ENCODE measurements at places on chromosomes 7 and 10.

DNA sequence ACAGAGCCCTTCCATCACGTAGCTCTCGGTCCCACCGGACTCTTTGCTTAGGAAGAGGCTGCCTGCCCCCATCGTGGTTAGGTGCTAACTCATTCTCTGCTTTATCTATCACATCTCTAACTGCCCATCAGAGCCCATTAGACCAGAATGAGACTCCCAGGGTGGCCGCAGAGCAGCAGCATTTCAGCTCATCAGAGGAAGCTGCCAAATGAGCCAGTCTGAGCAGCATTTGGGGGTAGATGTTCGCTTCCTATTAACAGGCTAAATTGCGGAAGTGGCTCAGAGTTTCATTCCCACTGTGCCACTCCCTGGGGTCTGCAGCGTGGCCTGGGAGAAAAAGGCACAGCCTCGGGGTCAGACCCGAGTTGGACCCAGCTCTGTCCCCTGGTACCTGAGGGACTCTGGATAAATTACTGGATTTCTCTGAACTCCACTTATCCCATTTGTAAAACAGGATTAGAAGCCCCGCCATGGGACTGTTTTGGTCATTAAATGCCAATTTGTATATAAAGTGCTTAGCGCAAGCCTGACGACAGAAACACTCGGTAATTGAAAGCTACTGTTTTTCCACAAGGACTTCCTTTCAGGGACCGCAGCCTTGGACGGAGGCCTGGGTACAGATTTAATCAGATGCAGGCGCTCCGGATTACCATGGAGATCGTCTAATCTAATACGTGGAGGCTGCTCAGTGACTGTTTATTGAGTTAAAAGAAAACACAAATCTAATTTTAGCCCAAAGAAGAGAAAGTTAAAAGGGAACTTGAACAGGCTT lies 73.8 kb upstream of the PRLHR start:
- DNase-seq: peak; percentile 83

DNA sequence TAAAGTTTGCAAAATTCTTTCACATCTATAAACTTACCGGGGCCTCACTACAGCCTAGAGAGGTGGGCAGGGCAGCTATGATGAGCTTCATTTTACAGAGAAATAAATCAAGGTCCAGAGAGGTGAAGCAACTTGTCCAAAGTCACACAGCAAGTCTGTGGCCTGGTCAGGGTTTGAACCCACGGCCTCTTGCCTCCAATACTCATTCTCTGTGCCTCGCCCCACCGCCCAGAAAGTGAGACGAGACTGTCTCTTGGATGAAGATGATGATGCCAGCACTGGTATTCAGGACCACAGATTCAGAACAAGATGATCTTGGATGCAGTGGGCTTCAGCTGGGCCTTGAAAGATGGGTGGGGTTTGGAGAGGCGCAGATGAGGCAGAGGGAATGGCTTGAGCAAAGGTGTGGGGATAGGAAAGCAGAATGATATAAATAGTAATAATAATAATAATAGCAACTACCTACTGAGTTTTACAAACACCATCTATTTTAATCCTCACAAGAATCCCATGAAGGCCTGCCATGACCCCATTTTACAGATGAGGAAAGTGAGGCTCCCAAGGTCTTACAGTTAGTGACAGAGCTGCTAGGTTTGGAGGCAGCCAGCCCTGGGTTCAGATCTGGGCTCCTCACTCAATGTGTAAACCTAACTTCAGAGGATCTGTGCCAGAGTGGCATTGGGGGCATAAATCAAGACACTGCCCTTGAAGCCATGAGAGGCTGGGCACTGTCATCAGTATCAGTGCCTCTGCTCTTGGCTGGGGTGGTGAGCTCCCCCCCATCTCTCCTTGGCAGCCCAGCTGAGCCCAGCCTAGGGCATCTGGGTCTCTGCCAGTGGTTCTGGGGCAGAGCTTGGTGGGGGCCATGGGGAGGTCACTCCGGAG lies 70.0 kb downstream of the NEURL1 start:
- DNase-seq: no peak

- no peak for DNase-seq
These were observed 26.2 kb upstream of the ECHDC3 start for GRCh38 chr10:11715815-11716494.

- no peak for DNase-seq
These were observed 45.0 kb upstream of the CACUL1 start for GRCh38 chr10:118799777-118800176.

DNA sequence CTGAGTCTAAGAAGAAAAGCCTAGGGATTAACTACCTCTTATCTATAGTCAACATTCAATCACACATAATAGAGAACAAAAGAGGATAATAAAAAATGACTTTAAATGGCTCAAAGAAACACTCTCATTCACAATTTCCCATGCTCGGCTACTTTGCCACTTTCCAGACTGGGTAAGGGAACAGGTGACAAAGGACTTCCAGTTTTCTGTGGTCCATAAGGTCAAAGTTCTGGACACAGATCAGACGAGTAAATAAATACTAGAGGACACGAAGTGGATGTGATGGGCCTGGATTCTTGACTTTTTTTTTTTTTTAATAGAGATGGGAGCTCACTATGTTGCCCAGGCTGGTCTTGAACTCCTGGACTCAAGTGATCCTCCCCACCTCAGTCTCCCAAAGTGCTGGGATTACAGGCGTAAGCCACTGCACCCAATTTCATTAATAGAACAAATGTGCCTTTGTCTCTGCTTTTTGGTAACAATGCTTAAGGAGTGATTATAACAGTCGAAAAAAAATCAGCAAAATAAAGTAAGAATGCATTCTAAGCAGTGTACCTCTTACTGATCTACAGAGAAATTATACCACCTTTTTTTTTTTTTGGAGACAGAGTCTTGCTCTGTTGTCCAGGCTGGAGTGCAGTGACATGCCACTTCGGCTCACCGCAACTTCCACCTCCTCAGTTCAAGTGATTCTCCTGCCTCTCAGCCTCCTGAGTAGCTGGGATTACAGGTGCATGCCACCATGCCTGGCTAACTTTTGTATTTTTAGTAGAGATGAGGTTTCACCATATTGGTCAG lies 70.6 kb downstream of the WAPL start:
- no peak for DNase-seq

- no peak for DNase-seq
These were observed at the start of gene ZNF117 for GRCh38 chr7:64990936-64991335. ZNF117 (minus strand) TSS chr7:64991036.

DNA sequence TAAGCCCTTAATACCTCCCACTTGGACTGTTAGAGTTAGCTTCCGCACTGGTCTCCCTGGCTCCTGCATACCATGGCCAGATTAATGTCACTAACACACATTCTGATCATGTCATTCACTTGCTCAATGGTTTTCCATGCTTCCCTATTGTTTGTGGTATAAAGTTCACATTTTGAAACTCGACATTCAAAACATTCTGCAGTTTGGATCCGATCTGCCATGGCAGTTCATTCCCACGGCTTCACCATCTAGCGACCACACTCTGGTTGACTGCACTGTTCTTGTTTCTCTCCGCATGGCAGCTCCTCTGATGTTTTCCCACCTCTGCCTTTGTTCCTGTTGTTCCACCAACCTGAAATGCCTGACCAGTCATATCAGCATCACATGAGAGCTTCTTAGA lies 87.4 kb upstream of the WAC start:
- DNase-seq: no peak

- peak; percentile 26 for DNase-seq
These were observed 93.1 kb downstream of the ADARB2 start for GRCh38 chr10:1644191-1644711.

DNA sequence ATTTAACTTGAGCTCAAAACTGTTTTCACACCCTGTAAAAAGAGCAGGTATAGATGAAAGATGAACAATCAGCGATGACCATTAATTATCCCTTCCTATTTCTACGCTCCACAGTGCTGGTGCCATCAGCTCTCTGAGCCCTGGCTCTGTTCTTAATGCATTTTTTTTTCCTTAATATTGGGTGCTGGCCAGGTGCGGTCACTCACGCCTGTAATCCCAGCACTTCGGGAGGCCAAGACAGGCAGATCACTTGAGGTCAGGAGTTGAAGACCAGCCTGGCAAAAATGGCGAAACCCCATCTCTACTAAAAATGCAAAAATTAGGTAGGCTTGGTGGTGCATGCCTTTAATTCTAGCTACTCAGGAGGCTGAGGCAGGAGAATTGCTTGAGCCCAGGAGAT lies 4.2 kb downstream of the STEAP4 start:
- no peak for DNase-seq

DNA sequence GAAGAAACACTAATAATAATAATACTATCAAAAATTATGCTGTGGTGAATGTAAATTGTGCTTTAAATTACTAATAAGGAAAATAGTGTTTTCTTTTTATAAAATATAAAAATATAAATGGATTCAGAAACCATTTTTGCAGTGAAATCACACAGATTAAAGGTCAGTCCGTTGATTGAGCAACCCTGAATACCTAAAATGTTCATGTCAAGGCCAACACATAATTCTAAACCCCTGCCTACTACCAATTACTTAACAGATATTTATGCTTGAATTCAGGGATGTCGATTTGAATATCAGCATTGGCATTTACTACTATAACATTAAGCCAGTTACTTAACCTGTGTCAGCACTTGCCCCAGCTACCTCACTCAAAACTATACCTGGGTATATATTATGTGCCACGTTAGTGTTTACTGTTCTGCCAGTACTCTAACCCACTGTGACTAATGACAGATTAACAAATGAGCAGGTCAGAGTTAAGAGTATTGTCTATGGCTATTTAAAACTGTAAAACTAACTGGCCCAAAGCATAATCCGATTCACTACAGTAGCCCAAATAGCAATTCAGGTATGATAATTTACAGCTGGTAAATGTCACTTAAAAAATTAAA lies 165.0 kb downstream of the KMT2E start:
- no peak for DNase-seq

GRCh38 chr10:47261556-47261955 lies 38.4 kb upstream of the GDF10 start:
- DNase-seq: no peak

- no peak for DNase-seq
These were observed 12.0 kb upstream of the GLCCI1 start for GRCh38 chr7:7956531-7957128.

DNA sequence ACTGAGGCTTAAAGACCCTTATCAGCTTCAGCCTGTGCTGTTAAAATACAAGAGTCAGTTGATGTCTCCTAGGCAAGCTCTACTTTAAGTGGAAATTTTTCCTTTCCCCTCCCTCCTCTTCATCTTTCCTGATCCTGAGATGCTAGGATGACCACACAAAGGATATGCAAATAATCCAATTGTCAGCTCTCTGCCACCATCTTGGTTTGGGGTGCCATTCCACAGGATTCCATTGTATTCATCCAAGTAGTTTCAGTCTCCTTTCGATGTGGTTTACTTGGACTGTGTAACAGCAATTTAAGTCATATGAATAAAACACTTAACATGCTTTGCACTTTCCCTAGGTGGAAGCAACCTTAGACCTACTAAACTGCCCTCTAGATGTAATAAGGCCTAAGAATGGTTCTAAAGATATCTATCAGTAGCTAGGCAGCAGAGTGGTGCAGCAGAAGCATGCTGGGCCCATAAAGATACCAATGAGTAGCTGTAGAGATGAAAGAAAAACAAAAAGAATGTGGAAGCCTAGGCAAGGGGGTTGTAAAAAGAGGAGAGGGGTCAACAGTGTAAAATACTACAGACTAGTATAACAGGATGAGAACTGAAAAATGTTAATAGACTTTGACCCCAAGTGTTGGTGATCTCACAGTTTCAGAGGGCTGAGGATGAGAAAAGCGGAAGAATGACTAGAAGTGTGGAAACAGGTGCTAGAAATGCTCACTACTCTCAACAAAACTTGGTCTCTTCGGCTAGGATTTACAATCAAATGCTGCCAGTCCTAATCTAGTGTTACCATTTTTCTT lies 2.4 kb upstream of the CFAP69 start:
- DNase-seq: no peak

- no peak for DNase-seq
These were observed 39.2 kb upstream of the CARD11 start for GRCh38 chr7:3082831-3083230.

- no peak for DNase-seq
These were observed 38.7 kb downstream of the RASGEF1A start for GRCh38 chr10:43227911-43228782.

DNA sequence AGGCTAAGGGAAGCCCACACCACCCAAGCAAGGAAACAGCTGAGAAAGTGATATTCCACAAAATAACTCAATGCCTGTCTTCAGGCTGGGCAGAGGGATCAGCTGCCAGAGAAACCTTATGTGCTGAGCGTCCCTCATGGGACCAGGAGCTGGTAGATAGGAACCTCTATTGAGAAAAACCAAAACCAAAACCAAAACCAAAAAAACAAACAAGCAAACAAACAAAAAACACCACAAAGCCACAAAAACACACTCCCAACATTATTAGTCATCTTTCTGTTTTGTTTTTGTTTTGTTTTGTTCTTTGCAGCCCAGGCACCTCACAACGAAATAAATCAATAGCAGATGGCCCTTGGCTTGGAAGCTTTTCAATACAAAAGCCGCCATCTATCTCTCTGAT lies 760.8 kb upstream of the CELF2 start:
- DNase-seq: no peak

DNA sequence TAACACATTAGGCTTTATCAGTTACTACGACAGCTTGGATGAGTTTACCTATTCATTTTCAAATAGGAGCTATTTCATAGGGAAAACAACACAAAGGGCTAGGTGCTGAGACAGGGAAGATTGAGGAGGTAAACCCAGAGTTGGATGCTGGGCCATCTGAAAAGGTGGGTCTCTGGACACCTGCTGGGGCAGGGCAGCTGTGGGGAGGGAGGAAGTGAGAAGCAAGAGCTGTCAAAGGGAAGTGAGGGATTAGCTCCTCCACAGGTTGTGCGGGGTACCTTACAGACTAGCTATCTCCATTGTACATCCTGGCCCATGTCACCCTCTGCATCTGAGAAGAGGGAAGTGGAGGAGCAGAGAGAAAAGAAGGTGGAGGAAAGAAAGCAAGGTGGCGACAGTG lies 48.9 kb downstream of the BLNK start:
- no peak for DNase-seq

DNA sequence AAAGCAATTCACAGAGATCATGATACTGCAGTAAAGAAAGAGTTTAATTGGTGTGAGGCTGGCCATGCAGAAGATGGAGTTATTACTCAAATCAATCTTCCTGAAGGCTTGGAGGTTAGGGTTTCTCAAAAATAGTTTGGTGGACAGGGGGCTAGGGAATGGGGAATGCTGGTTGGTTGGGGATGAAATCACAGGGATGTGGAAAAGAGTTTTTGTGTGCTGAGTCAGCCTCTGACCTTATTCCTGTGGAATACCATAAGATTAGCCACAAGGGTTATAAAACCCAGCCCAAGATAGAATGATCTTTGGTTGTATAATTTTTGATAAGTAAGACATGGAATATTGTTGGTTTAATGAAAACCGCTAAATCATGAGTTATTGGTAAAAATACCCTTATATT lies 764.3 kb downstream of the TYW1 start:
- no peak for DNase-seq

- no peak for DNase-seq
These were observed 329.3 kb downstream of the ARL4A start for GRCh38 chr7:13016592-13017332.

DNA sequence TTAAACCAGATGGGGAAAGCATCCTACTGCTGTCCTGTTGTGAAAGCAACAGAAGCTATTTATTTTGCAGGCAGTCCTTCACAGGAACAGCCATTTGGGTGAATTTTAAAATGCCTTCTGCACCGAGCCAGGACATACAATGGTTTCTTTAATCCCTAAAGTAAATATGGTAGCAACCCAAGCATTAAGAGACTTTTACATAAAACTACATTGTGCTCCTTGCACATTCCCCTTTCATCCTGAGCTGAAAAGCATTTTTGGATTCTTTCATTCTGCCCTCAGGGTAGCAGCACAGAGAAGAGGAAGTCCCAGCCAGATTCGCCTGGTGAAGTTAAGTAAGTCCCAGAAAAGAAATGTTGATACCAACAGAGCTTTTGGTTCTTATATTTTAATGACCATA lies 84.0 kb upstream of the FAM3C start:
- peak; percentile 42 for DNase-seq

GRCh38 chr10:90398566-90398965 lies 459.3 kb downstream of the HTR7 start:
- no peak for DNase-seq
